ENCODE measurements at places on chromosomes 3 and 15.

- DNase-seq = no peak
Measured at GRCh38 chr3:141231952-141232823, 563 bp downstream of the PXYLP1 start.

DNA sequence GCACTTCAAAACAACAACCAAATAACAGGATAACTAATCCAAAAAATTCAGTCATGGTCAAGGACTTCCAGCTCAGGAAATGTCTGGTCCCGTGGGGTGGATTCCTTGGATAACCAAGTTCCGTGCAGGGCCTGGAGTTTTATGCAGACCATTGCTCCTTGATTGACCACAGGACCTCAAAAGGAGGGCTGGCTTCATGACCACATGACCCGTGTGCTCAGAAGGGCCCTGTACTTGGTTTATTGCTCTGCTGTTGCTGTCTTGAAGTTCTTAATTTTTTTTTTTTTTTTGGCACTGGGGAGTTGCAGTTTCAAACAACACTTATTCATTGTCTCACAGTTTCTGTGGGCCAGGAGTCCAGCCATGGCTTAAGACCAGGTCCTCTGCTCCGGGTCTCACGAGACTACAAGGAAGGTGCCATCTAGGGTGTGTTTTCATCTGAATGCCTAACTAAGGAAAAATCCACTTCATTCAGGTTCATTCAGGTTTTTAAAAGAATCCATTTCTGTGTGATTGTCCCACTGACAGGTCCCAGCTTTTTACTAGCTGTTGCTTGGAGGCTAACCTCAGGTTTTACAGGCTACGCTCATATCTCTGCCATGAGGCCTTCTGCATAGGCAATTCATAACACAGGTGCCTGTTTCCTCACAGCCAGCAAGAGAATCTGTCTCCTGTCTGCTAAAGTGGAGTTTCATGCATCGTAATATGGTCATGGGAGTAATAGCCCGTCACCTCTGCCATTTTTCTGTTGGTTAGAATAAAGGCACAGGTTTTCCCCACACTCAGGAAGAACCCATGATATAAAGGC lies 65.3 kb downstream of the FLNB start:
- no peak for DNase-seq

GRCh38 chr3:136192831-136193230 lies 3.3 kb downstream of the MSL2 start:
- no peak for DNase-seq

DNA sequence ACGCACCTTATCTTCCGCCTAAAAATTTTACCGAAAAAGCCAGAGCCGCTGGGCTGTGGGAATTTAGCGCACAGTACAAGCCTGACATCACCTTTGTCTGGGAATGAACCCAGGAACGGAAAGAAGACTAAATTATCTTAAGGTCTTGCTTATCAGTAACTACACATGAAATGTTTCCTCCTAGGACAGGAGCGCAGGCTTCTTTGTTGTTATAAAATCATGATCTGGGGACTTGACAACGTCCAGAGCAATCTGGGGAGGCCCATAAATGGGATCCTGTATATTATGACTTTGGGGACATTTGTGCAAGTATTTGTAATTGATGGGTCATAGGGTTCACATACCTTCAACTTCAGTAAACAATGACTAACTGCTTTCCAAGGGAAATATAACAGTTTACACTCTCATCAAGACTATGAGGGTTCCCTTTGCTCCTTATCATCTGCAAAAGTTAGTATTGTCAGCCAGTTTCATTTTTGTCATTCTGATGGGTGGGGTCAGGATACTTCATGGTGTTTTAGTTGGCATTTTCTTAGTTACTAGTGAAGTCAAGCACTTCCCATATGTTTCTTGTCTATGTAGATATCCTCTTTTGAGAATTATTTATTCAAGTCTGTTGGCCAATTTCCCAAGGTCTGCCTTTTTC lies 213.9 kb upstream of the PFN2 start:
- DNase-seq = no peak

DNA sequence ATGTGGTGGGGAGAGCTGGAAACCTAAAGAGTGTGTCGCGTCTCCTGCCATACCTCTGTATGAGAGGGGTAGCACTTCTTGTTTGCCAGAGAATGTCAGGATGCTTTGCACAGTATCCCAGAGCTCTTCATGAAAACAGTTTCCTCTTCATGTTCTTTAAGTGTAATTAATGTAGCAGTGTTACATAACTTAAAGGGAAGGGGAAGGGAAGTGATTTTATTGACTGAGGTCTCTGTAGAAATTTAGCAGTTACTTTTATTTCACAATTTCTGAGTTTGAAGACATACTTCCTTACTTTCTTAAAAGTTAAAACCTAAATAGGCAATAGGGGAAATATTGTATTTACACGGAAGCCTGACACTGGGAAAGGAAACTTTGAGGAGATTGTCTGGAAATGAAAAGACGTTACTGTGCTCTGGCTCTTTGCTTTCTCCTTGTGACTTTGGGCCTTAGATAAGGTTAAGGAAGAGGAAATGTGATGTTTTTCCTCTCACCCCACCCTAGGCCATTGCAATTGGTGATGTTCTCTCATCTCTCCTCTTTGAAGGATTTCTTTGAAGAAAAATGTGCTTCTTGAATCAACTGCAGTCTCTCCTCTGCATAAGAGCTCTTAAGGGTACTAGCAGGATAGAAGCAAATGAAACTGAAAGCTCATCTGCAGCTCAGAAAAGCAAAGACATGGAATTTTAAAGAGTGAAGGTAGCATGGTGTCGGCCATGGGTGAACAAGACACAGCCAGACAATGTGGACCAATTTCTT lies 6.0 kb downstream of the NXPE3 start:
- DNase-seq = no peak

DNA sequence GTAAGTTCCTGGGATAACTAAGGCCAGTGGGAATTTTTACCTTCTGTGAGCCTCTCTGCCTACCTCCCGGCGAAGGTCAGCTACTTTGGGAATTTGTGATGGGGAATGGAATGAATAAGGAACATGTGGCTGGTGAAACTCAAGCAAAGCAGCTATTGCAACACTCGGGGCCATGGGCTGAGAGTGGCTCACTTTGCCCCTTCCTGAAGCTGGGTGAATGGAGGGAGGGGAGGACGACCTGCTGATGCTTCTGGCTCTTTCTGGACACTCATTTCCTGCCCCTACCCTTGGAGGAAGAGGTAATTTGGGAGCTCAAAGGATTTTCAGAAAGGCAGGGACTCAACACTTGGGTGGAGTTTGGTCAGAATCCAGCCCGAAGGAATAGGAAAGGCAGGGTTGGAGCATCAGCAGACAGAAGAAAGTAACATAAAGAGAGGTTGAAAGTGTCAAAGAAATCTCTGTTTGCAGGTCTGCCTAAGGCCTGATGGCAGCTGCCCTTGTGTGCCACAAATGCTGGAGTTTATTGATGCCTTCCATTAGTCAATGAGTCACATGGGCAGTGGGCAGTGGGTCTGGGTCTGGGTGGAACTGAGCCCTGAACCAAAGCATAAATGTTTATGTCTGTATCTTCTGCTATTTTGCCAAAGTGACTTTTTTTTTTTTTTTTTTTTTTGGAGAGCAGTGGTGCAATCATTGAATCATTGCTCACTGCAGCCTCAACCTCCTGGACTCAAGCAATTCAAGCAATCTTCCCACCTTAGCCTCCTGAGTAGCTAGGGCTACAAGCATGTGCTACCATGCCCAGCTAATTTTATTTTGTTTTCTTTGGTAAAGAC lies 12.4 kb downstream of the LAMP3 start:
- DNase-seq = no peak

DNA sequence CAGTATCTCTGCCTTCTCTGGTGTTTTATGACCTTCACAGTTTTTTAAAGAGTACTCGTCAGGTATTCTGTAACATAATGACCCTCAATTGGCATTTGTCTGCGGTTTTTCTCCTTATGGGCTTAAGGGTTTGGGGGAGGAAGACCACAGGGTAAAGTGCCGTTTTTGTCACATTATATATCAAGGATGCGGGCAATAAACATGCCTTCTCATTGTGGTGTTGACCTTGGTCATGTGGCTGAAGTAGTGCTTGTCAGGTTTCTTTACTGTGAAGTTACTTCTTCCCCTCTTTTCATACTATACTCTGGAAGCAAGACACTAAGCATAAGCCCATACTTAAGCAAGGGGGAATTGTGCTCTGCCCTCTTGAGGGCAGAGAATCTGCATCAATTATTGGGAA lies 16.6 kb downstream of the CAPN3 start:
- no peak for DNase-seq

DNA sequence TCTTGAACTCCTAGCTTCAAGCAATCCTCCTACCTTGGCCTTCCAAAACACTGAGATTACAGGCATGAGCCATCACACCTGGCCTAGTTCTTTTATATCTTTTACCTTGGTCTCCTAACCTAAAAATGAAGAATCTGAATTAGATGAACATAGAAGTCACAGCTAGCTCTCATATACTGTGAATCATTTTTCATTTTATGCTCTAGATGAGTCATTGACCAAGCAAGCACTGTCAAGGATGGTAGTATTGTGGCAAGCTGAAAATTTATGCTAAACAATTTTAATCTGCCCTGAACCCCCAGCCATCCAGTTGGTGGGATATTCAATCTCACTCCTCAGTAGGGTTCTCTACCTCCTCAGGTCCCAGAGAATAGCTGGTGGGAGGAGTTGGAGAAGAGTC lies 48.3 kb upstream of the DNAJC13 start:
- no peak for DNase-seq

GRCh38 chr3:186612721-186613636 lies at the start of gene AHSG:
Gene AHSG, plus strand, starts transcription at chr3:186613060. Its CDS starts 82 bp downstream, at chr3:186613142.
- no peak for DNase-seq

- no peak for DNase-seq
Measured at GRCh38 chr3:42148086-42148848, 57.1 kb downstream of the TRAK1 start.

DNA sequence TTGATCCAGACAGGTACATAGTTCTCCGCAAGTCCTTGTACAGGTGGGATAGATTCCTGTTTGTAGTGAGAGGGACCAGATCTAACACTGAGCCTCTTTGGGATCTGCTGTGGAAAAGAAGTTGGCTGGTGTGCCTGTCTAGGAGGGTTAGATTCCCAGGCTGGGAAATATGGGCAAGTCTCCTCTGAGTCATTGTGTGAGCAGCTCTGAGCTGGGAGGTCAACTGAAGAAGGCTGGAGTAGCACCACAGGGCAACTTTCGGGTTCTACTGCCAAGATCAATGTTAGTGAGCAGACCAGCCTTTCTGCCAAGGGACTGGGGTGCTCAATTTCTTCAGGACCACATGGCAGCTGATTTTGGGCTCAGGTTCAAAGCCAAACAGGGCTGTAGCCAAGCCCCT lies 33.4 kb downstream of the CLDN1 start:
- no peak for DNase-seq

DNA sequence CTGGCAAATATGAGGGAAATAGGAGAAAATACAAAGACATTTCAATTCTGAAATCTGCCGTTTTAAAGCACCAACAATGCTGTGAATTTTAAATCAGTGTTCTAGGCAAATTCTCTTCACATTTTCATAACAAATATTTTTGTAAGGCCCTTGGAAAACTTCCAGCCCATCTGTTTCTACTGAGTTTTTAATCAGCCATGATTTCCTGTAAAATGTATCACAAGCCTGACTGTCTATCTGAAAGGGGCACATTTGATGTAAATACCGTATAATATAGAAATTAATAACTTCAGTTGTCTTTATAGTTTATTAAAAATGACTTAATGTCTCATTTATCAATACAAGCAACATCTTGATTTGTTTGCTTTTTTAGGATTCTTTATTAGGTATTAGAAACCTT lies 454.7 kb downstream of the PYDC2 start:
- no peak for DNase-seq

Data from central memory CD8-positive, alpha-beta T cell (primary cell).